ENCODE measurements at places on chromosomes 5 and 9.

GRCh38 chr9:95075700-95076099, 241.8 kb downstream of the FANCC start:
- DNase-seq, result no peak

DNA sequence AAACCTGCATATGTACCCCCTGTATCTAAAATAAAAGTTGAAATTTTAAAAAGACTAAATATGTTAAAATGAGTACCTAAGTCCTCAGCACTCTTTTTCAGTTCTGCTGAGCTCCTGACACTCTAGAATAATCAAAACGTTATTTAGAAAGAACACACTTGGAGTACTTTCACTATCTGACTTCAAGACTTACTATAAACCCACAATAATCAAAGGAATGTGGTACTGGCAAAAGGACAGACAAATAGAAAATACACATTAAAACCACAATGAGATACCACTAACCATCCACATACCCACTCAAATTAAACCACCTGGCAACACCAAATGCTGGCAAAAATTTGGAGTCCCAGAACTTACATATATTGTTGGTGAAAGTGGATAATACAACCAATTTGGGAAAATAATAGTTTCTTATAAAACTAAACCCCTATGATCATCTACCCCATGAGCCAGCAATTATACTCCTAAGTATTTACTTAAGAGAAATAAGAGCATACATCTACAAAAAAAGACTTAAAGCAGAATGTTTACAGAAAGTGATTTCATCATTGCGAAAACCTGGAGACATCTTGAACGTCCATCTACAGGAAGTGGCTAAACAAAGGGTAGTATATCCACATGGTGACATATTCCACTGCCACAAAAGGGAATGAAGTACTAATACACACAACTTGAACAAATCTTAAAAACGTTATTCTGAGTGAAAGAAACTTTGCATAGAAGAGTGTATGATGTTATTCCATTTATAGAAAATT, 12.8 kb upstream of the PRSS3 start:
- DNase-seq, result peak; percentile 26

- no peak for DNase-seq
Measured at GRCh38 chr9:128684325-128685199, 4.5 kb upstream of the SET start.

DNA sequence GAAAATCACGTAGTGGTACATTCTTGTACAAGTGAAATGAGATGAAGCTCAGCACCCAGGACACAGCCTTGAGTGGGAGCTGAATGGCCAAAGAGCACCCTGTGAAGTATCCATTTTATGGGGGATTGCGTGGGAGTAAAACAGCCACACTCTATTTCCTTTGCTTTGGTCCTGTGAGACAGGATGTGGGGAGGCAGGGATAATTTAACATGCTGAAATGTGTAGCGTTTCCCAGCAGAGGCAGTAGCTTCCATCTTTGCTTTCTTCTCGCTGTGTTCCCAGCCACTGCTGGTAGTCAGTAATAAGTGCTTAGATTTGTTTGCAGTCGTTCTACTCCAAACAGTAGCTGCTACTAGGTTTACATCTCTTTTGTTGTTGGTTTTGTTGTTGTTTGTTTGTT, 4.4 kb downstream of the IL31RA start:
- DNase-seq, result no peak

DNA sequence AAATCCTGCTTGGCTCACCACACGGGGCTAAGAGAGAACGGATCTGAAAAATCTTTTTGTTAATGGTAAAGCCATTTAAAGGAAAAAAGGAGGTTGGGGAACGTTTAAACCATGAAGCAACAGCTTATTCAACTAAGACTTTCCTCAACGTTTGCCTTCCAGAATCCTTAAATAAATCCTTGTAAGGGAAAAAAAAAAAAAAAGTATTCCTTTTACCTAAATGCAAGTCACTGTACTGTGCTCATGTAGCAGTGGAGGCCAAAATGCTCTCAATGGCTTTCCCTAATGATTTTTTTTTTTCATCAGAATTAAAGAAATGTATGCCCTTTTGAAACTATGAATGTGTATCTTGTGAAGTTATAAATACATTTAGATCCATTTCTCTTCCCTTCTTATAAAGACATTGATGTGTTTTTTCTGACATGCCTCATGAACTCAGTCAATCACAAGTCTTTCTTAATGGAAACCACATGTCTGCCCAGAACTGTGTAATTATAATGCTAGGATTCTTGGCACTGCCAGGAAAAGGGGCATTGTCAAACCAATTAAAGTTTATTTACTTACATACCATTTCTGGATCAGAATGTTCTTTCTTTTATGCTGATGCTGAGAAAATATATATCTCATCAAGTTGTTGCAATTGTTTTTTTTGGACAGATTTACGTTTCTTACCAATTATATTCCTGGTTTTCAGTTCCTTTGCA, 107.5 kb downstream of the EBF1 start:
- DNase-seq, result no peak

GRCh38 chr9:111482694-111483438, 1.3 kb downstream of the ECPAS start:
- DNase-seq, result peak; percentile 12

- no peak for DNase-seq
Measured at GRCh38 chr5:58201922-58202648, 257.8 kb downstream of the PLK2 start.

- no peak for DNase-seq
Measured at GRCh38 chr5:174010365-174010764, 21.4 kb downstream of the C5orf47 start.

All from fibroblast of skin of left biceps (primary cell).